ENCODE measurements at places on chromosomes 6 and 20.
A peak's percentile ranks its signal among the peaks of the same experiment; 100 is the strongest.

GRCh38 chr6:163354085-163354484 lies 60.4 kb upstream of the QKI start:
- DNase-seq, result no peak

DNA sequence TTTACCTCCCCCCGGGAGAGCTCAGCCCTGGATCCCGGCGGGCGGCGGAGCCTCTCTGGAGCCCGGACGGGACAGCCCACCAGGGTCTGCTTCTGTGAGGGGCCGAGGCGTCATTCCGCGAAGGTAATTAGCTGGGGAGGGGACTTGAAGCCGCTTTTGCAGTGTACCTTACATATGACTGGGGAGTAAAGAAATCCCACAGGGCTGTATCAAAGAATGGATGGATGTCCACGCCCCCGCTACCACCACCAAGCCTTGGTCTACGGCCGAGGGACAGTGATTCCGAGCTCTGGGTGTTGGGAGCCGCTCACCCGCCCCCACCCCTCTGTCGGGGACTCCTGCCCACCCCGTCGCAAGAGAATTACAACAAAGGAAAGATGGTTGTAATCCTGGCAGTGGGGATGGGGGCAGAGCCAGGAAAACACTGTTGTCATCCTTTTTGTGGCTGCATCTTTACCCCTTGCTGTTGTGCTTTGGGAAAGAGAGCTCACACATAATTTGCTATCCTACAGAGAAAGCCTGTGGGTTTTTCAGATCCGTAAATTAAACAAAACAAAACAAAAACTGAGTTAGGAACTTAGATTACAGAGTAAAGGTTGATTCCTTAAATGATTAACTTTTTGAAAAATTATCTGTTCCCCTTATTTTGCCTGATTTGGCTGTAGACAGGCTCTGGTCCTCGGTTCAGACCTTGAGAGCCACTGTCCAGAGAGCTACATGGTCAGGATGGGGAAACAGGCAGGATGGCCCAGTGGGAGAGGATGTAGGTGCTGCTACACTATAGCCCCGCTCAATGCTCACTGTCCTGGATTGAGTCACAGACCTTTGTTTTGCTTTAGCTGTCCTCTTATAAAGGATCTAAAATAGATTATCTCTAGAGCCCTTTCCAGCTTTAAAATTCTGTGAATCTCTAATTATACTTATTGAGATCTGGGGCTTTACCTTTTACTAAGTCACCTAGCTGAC lies 997 bp upstream of the FBXO30 start:
- no peak for DNase-seq

- no peak for DNase-seq
Observed at GRCh38 chr20:63547725-63548480, at the start of gene SRMS. SRMS (minus strand) TSS chr20:63547749; CDS start chr20:63547463, 286 bp downstream.

- DNase-seq, result no peak
Observed at GRCh38 chr6:110327391-110327790, 30.8 kb downstream of the METTL24 start.

DNA sequence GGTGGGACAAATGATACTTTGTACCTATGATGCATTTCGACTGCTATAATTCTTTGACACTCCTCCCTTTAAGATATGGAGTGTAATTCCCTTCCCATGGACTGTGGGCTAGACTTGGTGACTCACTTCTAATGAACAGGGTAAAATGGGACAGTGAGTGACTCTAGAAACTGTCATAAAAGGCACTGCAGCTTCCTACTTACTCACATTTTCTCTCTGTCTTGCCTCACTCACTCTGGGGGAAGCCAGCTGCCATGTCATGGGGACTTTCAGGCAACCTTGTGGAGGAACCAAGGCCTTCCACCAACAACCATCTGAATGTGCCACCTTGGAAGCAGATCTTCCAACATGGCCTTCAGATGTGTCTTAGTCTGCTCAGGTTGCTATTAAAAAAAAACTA lies 12.9 kb upstream of the GFOD1 start:
- peak; percentile 32 for DNase-seq

- no peak for DNase-seq
Observed at GRCh38 chr6:14275493-14275851, 157.9 kb downstream of the CD83 start.

- DNase-seq, result no peak
Observed at GRCh38 chr6:87146363-87146762, 9.0 kb upstream of the ZNF292 start.

DNA sequence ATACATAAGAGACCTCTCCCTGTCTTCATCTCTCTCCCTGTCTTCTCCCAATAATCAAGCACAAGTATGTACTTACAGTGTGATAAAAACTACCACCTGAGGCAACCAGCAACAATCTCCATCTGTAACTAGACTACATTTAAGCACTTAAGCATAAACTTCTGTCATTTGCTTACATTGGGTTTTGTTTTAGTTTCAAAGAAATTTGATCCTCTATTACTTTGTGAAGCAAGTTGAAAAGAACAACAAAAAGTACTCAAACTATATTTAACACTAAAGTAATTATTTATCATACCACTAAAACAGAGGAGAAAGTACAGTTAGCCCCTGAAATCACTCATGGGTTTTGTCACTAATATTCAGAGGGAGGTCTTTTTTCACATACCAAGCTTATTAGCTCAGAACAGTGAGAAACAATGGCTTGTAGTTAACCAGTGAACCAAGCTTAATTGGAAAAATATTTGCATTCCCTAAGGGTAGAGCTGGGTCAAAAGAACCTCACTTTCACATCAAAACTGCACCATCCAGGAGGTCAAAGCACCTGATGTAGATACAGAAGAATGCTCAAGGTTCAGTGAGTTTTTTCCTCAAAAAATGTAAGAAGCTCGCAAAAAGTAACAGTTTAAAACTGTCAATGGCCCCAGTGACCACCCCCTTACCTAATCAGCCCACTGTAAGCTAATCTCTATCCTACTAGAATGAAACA lies 34.1 kb downstream of the DCDC2 start:
- DNase-seq, result no peak

GRCh38 chr6:140830666-140831065 lies 1302.1 kb upstream of the GJE1 start:
- DNase-seq, result no peak

DNA sequence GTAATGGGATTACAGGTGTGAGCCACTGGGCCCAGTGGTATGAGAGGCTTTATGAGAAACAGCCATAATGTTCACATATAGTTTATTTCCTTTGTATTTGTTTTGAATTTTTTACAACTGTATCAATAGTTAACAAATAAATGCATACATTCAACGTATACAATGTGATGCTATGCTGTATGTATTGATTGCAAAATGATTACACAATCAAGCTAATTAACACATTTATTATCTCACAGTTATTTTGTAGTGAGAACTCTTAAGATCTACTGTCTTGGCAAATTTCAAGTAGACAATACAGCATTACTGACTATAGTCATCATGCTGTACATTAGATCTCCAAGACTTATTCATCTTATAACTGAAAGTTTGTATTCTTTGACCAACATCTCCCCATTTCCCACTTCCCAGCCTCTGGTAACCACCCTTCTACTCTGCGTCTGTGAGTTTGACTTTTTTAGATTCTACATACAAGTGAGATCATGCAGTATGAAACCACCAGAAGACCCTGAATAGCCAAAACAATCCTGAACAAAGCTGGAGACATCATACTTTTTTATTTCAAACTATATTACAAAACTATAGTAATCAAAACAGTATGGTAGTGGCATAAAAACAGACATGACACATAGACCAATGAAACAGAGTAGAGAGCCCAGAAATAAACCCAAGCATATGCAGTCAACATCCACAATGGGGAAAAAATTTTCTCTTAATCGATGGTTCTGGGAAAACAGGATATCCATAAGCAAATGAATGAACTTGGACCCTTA lies 157.2 kb upstream of the RREB1 start:
- no peak for DNase-seq

DNA sequence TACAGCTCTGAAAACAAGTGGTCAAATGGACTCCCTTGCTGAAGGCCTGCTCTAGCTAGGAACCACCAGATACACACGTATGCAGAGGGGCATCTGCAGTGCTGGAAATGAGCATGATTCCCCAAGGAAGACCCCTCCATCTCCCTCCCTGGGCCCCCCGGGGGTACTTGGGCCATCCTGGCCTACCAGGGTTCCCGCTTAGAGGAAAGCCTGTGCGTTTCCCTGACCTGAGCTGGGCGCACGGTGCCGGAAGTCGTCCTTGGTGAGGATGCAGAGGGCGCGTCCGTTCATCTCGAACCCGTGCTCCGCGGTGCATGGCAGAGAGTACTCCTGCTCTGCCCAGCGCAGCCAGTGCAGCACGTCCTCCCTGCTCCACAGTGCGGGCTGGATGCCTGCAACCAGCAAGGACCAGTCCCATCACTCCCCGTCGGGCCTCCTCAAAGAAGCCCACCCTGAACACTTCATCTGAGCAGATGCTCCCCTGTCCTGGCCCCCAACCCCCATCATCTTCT lies 11.8 kb downstream of the ETV7 start:
- no peak for DNase-seq

DNA sequence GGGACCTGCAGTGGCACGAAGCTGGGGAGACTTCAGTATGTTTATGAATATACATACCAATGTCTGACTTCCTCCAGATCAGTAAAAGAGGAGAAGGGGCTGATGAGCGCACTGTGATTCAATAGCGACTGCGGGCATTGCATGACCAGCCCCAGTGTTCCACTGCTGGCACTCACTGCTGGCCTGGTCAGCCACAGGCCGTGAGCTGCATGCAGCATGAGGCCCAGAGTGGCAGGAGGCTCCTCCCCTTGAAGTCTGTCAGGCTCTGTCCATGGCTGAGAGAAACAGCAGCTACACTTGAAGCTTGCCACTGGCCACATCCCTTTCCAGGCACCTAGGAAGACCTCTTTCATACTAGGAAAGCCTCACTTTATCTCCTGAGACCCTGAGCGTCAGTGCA lies 265.9 kb upstream of the CDYL start:
- no peak for DNase-seq

DNA sequence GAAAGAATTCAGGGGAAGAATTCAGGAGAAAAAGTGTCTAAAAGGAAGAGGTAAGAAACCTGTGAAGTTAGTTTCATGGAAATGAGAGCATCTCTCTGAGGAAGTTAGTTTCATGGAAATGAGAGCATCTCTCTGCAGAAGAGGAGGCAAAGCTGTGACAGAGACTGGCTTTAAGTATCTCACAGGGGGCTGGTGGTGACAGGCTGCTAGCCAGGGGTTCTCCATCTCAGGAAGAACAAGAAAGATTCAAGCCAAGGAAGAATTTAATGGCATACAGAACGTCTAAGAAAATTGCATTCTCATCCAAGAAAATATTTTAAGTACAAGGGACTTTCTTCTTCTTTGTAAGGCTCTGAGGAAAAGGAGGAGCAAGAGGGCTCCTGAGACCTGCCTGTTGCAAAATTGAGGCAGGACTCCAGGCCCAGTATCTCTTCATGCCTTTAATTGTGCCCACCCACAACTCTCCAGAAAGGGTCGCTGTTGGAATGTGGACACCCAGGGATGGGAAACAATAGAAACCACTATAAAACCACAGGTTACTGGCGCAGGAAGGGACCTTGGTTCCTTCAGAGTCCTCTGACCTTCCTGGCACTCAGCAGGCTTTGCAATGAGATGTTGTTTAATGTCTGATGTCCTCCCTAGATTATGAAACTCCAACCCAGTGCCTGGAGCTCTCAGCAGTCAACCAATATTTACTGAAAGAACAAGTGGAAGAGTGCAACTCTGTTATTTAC lies 136.8 kb downstream of the FNDC1 start:
- no peak for DNase-seq

DNA sequence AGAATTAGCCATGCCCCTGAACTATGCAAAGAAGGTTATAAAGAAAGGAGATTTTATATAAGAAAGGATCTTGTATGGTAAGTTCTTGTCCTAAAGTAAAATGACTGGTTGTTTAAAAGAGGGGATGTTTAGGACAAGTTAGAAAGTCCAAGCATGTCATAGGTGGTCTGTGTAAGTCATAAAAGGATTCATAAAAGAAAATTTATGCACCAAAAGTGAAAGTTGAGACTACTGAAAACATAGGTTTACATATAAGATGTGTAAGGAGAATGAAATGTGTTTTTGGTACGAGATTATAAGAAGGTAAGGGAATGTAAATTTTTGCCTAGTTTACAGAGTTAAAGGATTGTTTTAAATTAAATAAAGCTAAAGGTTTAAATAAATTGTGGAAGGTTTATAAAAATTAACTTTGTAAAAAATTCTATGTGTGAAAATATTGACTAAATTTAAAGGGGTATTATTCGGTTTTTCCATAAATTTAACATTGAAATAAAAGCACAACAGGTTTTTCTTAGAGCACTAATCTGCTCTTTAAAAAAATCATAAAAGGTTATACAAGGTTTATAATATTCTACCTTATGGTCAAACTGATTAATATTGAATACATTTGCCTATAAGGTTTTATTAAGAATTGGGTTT lies 93.6 kb upstream of the UST start:
- DNase-seq, result no peak

Measured in stimulated activated CD4-positive, alpha-beta T cell treated with anti-CD3 and anti-CD28 coated beads, Interleukin-4, amount 100 ng/mL, for 4 hours (primary cell).